ENCODE measurements at places on chromosomes 11 and 22.
A peak's percentile ranks its signal among the peaks of the same experiment; 100 is the strongest.

GRCh38 chr22:46004105-46004866 lies 27.3 kb upstream of the WNT7B start:
- DNase-seq: no peak

DNA sequence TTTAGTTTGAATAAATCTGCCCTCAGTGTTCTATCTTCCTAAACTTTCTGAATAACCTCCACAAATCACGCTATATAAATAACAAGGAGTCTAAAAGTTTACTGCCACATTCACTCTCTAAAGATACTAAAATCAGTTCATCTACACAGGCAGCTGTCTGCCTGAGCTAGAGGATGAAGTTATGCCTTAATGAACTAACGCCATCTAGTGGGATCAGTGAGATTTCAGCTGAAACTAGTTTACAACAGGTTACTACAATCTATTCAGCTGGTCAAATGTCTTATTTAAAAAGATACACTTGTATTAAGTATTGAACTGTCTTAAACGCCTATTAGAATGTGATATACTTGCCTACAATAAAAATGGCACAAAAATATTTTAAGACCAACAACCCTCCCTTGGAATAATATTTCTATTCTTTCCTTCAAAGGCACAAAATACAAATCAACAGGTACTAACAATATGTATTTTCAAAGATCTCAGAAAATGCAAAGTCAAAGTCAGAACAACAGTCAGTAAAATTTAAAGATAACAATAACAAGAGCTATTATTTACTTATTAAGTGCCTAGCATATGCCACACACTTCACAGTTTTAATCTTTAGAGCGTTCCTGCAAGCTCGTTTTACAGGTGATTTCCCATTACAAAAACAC lies 84.1 kb downstream of the LARGE2 start:
- DNase-seq: peak; percentile 28

GRCh38 chr11:13962562-13963168 lies at the start of gene SPON1:
SPON1 (plus strand) TSS chr11:13962723; CDS start chr11:13962905, 182 bp downstream.
- no peak for DNase-seq

DNA sequence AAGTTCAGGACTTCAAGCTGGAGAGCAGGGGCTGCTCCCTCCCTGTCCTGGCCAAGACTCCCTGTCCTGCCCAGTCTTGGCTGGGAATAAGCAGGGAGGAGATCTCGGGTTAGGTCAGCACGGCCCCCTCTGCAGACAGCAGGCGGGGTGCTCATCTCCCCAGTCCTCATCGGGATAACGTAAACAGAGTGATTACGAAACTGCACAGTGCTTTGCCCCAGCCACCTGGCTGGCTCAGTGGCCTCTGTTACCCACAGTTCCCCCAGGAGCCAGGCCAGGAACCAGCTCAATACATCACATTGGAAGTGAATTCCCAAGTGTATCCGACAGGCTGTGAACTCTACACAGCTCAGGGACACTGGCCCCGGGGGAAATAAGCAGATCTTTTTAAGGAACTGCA lies 42.7 kb upstream of the KCNJ11 start:
- peak; percentile 20 for DNase-seq

- no peak for DNase-seq
Measured at GRCh38 chr11:75430714-75431532, 2.1 kb downstream of the KLHL35 start.

GRCh38 chr11:77908835-77909234 lies 85.6 kb downstream of the INTS4 start:
- DNase-seq: peak; percentile 53

DNA sequence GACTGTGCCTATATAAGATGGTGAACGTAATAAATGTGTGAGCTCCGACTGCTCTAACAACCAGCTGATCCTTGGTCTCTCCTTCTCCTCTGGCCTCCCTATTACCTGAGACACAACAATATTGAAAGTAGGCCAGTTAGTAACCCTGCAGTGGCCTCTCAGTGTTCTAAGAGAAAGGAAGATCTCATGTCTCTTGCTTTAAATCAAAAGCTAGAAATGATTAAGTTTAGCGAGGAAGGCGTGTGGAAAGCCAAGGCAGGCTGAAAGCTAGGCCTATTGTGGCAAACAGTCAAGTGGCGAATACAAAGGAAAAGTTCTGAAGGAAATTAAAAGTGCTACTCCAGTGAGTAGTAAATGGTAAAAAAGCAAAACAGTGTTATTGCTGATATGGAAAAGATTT lies 39.5 kb downstream of the HIPK3 start:
- no peak for DNase-seq

DNA sequence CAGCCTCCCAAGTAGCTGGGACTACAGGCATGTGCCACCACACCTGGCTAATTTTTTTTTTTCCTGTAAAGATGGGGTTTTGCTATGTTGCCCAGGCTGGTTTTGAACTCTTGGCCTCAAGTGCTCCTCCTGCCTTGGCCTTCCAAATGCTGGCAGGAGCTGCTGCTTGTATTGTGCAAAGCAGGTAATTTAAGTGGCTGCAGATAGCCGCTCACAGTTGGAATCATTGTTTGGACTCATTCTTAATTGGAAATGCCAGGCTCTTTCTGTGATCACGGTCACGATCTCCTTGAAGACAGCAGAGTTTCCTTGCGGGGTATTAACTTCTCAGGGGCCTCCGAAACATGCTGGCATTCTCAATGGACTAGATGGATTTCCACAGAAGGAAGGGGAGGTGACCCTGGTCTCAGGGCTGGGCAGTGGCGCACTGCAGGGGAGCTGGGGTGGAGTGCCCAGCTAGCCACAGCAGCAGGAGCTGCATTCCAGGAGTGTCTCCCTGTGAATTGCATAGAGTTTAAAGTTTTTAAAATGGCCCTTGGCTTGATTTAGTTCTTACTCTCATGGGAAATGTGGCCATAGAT lies 136.1 kb downstream of the MORC2 start:
- DNase-seq: no peak

GRCh38 chr22:22788460-22789037 lies 99.1 kb upstream of the IGLL5 start:
- no peak for DNase-seq

- no peak for DNase-seq
Measured at GRCh38 chr11:21048626-21049025, 379.2 kb downstream of the NELL1 start.

DNA sequence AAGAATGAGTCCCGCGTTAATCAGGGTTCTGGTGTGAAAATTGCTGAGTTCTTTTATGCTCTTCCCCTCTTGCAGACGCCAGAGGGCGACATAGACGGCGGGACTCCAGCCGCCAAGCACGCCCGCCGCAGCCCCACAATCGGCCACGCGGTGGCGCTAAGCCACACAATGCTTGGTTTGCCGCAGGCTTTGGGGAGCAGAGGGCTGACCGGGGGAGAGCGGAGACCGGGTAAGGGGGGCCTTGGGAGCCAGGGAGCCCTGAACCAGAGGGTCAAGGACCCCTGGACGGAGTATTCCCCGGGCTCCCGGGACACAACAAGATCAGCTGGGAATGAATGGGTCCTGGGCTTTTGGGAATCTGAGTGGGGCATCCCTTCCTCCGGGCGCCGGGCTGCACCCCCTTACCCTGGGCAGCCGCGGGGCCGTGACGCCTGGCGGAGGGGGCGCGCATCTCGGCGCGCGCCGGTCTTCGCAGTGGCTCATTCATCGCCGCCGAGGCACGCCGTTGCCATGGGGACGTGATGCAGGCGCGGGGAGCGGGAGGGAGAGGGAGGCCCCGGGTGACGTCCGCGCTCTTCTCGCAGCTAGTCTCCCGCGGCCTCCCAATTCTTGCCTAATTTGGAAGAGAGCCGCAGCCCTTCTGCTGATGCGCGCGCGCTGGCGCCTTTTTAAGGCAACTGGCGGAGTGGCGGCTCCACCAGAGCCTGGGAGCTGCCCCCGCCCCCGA lies 12.2 kb upstream of the NPAS4 start:
- DNase-seq: peak; percentile 92

DNA sequence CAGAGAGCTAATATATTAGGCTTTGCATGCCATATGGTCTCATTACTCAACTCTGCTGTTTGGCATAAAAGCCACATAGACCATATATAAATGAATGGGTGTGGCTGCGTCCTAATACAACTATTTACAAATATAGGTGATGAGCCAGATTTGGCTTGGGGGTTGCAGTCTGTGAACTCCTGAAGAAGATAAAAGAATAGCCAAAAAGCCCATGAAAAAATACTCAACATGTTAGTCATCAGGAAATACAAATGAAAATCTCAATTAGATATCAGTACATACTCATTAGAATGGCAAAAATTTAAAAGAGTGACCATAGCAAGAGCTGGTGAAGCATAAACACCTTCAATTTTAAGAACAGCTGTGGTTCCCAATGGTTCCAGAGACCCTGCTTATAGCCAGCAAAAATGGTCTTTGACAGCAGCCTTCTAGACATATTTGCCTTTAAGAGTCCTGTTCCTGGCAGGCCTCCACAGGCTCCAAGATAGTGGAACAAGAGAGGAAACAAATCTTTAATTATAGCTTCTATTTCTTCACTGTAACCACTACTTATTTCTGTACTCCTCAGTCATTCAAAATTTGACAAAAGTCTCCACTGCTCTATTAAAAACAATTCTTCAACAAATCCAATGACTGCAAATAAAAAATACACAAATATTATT lies 16.1 kb downstream of the C2CD3 start:
- no peak for DNase-seq

- no peak for DNase-seq
Measured at GRCh38 chr22:29628996-29629902, 25.8 kb downstream of the NF2 start.

GRCh38 chr22:48926643-48927042 lies 901.0 kb downstream of the BRD1 start:
- DNase-seq: no peak

GRCh38 chr11:98600786-98601773 lies 419.7 kb upstream of the CNTN5 start:
- no peak for DNase-seq

DNA sequence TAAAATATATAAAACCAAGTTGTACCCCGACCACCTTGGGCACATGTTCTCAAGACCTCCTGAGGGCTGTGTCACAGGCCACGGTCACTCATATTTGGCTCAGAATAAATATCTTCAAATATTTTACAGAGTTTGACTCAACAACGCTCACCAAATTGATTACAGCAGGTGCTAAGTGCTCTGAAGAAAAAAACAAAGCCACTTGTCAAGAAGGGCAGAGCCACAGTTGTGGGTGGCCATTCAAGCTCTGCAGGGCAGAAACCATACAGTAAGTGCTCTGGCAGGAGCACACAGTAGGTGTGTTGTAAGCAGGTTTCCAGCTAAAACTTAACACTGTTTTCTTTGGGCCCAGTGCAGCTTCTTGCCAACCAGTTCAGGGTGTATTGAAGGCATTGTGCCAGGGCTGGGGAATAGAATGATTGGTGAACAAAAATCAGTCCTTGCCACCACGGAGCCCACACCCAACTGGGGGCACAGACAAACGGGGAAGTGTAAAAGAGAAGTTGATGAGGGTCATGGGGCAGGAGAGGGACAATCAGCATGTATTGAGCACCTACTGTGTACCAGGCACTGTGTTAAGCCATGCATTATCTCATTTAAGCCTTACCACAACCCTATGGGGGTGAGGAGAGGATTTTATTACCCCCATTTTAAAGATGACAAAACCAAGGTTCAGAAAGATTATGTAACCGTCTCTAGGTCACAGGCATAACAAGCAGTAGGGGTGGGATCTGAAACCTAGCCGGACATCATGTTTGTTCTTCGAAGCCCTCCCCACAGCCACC lies 18.2 kb downstream of the ARRB1 start:
- DNase-seq: no peak

DNA sequence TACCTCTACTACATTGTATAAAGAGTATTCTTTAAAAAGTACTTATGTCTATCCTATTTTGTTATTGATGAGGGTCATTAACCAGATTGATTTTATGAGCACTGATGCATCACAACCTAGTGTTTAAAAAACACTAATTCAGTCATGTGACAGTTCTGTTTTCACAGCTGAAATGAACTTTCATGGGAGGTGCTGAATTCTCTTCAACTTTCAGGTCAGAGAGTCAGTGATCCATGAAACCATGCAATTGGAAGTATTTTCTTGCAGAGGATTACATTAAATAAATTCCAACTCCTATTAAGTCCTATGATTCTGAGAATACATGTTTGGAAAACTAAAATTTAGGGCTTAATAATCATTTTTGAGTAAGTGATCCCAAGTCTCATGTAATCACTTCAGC lies 889.4 kb downstream of the KCNA4 start:
- no peak for DNase-seq

GRCh38 chr11:63711838-63712237 lies 30.5 kb downstream of the RTN3 start:
- DNase-seq: no peak

GRCh38 chr11:69615545-69616278 lies 25.2 kb upstream of the CCND1 start:
- no peak for DNase-seq

GRCh38 chr11:19980957-19981669 lies 179.2 kb downstream of the DBX1 start:
- no peak for DNase-seq

- no peak for DNase-seq
Measured at GRCh38 chr11:45766469-45766868, 38.5 kb upstream of the SLC35C1 start.

- no peak for DNase-seq
Measured at GRCh38 chr11:34749666-34750659, 129.1 kb downstream of the EHF start.

DNA sequence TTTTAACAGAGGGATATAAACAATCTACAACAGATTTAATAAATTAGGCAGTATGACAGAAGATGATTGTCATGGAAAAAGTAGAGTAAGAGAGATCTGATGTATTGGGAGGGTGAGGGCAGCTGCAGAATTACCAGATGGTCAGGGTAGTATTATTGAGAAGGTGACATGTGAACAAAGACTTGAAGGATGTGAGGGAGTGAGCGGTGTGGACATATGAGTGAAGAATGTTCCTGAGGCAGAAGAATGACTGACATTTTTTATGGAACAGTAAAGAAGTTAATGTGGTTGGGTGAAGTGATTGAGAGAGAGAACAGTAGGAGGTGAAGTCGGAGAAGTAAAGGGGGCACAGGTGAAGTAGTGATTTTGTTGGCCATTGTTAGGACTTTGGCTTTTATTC lies 42.4 kb upstream of the HIPK3 start:
- DNase-seq: no peak

- DNase-seq: no peak
Measured at GRCh38 chr11:134921938-134922337, 509.9 kb upstream of the B3GAT1 start.

DNA sequence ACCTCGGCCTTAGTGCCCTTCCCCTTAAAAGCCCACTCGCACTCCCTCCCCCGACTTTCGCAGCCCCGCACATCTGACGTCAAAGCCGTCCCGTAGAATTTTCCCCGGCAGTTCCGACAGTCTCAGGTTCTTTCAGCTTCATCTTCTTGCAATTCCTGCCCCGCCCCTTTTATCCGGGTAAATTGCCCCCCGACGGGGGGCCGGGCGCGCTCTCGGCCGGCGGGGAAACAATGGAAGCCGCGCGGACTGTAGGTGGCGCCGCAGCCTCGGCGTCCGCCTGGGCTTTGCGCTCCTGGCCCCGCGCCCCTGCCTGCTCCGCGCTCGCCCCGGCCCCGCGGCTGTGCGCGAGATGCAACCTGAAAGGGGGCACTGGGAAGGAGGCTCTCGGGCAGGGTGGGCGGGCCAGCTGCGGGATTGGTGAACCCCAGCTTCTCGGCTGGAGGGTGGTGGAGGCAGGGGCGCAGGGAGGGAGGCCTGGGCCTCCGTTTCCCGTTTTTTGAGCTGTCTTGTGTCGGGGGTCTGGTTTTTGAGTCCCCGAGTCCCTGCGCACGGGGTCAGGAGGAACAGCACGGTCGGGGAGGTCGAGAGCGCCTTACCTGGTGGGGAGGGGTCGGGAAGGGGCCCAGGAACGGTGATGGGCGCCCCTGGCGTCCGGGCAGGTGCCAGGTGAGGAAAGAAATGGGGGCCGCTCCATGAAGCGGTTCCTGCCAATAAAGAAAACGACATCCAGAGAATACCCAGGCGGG lies 859 bp upstream of the FGF19 start:
- DNase-seq: peak; percentile 77

Measured in BE2C (cell line).